ENCODE measurements at places on chromosomes 5 and 9. TPM values are rescaled to one million over a fixed set of nuclear protein-coding genes. Genes with fewer than 3 reads are reported as not detected.

DNA sequence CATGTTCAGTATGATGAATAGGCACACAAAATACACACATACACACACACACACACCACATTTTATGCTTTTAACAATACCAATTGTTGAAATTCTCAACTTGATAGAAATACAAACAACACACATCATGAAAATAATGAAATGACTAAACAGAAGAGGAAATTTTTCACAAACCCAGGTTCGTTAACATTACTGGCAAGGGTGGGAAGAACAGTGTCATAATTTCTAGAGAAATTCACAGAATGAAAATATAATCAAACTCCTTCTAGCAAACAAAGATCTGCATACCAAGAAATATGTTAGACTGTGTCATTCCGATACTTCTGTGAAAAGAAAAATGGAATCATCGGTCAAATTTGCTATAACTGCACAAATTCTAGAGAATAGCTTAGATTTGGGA is 41.9 kb downstream of the ST8SIA4 start:
- DNase-seq = no peak
- no peaks in the 10 kb centered on the region for H3K27me3 ChIP-seq
- H3K36me3 ChIP-seq = no peaks in the 10 kb centered on the region
- H3K4me1 ChIP-seq = no peaks in the 10 kb centered on the region

DNA sequence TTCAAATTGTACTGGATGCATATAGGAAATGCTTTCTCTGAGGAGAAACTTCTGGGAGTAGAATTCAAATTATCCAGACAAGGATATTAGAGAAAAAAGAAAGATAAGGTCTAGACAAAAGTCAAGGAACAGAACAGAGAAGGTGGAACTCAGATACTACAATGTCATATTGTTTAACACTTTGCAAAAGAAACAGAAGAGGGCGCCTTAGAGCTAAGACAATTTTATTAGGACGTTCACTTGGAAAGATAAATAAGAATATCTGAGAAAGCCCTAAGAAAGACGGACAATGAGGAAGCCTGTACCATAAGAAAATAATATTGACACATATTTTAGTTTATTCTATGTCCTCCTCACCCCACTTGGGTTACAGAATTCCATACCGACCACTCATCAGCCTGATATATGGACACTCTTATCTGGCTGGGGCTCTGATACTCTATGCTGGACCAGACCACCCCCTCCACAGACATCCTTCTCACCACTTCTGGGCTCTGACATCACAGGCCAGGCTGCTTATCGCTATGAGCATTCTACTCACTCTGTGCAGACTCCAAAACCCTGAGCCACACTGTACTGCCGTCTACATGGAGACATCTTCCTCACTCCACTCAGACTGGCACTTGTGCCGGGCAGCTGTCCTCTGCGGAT is 9.1 kb upstream of the AK3 start:
- no peaks in the 10 kb centered on the region for H3K36me3 ChIP-seq
- H3K4me1 ChIP-seq = no peaks in the 10 kb centered on the region
- no peak overlapping the region for H3K4me3 ChIP-seq
- no peak for DNase-seq
- H3K27ac ChIP-seq = no peak overlapping the region

PRSS3 gene
- total RNA-seq = not detected

GRCh38 chr9:131263701-131264100 is 12.6 kb downstream of the FAM78A start:
- H3K27me3 ChIP-seq = peaks cover 8% of the 10 kb centered on the region
- H3K27ac ChIP-seq = no peak overlapping the region
- DNase-seq = no peak
- H3K36me3 ChIP-seq = peaks cover 30% of the 10 kb centered on the region
- peaks cover 12% of the 10 kb centered on the region for H3K4me1 ChIP-seq
- H3K4me3 ChIP-seq = no peak overlapping the region

DNA sequence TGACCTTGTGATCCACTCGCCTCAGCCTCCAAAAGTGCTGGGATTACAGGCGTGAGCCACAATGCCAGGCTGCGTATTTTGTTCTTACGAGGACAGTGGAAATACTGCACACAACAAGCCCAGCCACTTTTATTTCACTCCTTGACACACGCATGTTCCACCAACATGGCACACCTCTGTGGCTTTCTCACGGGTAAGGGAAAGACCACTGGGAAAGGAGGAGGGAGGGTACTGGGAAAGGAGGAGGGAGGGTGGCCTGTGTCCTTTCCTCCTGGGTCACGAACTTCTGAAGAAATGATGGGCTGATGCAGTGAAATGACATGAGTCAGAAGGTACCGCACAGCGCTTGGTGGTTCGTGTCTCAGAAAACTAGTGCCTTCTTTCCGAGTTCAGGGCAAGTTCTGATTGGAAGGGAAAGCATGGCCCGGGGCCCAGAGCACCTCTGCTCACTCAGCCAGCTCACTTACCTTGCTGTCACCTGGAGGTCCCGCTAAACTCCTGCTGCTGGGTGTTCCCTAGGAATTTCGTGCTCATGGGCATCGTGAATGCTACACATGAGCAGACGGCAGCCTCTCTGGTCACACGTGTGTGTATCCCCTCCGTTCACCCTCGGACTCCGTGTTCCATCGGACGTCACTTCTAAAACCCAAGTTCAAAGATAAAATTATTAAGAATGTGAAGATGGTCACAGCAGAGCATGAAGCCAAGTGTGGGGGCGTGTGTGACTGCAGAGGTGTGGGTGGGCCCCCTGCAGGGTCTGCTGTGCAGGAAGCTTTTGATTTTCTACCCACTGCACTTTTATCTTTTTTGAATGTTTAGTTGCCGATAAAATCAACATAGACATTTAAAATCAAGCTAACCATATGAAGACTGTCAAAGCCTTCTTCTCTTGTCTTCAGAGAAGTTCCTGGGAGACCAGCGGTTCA is 42.9 kb downstream of the LAMC3 start:
- H3K27me3 ChIP-seq = peaks cover 4% of the 10 kb centered on the region
- no peak overlapping the region for H3K27ac ChIP-seq
- DNase-seq = no peak
- no peaks in the 10 kb centered on the region for H3K36me3 ChIP-seq
- H3K4me3 ChIP-seq = no peak overlapping the region

- DNase-seq = no peak
- H3K36me3 ChIP-seq = no peaks in the 10 kb centered on the region
- no peak within 1 kb of the TSS for H3K27ac ChIP-seq
- no peaks in the 10 kb centered on the region for H3K27me3 ChIP-seq
- H3K4me1 ChIP-seq = peaks cover 5% of the 10 kb centered on the region
Measured at GRCh38 chr9:71121275-71122021, at the start of gene TRPM3. Gene TRPM3, minus strand, starts transcription at chr9:71121621. Its CDS starts 267 bp downstream, at chr9:71121354.

DNA sequence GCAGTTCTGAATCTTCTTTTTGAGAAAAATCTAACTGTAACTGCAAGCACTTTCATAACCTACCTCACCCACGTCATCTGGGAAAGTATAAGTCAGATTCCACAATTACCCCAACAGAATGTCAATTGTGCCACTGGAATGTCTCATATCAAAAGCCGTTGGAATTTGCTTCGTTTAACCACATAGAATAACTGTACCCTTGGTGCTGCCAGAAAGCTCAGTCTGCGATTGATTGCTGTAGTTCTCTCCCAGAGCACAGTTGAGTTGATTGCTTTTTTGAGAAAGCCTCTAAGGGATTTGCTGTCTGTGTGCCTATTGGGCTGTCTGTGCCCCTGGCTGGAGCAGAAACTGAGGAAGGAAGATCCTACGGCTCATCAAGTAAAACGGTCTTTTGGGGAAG is 583.6 kb downstream of the TMEM38B start:
- H3K27ac ChIP-seq = no peak overlapping the region
- H3K27me3 ChIP-seq = no peaks in the 10 kb centered on the region
- peak; percentile 3 for DNase-seq
- no peaks in the 10 kb centered on the region for H3K4me1 ChIP-seq
